Stimulated activated CD8-positive, alpha-beta memory T cell treated with anti-CD3 and anti-CD28 coated beads, Interleukin-7, amount 100 ng/mL, for 1 hour (primary cell): ENCODE measurements at places on chromosomes 2 and 18.

- DNase-seq = no peak
These were observed 37.5 kb upstream of the CAB39 start for GRCh38 chr2:230674966-230675672.

DNA sequence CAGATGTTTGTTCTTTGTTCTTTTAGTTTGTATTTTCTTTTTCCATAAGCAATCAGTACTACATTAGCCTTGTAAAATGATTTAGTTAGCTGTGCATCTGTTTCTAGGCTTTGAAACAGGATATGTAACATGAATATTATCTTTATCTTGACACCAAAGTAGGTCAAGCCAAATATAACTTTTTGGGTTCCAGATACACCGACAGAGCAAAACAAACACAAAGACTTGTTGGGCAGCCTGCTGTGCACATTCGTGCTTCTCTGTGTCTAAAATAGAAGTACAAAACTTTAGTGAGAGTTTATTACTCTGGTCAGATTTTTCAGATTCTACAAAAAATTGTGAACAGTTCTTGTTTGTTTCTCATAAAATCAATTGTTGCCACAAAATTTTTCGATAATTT is 1059.3 kb upstream of the GYPC start:
- no peak for DNase-seq

DNA sequence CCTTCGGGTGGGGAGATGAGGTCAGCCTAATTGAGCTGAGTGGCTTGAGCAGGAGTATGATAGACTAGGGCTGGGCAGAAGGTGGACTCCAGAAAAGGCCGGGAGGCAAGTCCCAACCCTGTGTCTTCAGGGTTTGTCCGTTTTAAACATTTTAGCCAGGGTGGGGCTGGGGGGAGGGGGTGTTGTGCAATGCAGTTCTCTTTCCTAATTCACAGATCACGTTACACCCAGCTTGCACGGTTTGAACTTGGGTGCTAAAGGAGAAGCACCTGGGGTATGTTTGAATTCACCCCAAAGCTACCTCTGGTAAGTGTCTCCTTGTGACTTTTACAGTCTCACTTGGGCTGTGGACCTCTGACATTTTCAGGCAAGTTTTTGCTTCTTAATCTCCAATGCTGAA is 233.3 kb downstream of the AGAP1 start:
- DNase-seq = no peak

- DNase-seq = no peak
These were observed 35.1 kb downstream of the CHN1 start for GRCh38 chr2:174970092-174970491.

- no peak for DNase-seq
These were observed 27.9 kb downstream of the XDH start for GRCh38 chr2:31386648-31387047.

- DNase-seq = no peak
These were observed 83.3 kb downstream of the RND3 start for GRCh38 chr2:150404147-150404546.

DNA sequence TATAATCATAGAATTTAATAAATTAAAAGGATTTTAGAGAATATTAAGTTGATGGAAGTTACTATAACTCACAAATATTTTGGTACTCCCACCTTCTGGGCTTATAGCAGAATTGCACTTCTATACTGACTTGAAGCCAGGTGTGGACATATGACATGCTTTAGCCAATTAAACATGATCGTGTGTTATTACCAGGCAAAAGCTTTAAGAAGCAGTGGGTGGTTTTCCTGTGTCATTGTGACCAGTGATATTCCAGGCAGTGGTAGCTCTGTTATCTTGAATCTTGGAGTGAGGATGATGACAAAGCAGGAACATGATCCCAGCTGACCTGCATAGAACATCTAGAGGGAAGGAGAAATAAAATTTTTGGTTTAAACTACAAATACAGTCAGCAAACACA is 370.9 kb upstream of the ZEB2 start:
- DNase-seq = no peak

GRCh38 chr2:50765146-50765545 is 266.8 kb downstream of the NRXN1 start:
- DNase-seq = no peak

DNA sequence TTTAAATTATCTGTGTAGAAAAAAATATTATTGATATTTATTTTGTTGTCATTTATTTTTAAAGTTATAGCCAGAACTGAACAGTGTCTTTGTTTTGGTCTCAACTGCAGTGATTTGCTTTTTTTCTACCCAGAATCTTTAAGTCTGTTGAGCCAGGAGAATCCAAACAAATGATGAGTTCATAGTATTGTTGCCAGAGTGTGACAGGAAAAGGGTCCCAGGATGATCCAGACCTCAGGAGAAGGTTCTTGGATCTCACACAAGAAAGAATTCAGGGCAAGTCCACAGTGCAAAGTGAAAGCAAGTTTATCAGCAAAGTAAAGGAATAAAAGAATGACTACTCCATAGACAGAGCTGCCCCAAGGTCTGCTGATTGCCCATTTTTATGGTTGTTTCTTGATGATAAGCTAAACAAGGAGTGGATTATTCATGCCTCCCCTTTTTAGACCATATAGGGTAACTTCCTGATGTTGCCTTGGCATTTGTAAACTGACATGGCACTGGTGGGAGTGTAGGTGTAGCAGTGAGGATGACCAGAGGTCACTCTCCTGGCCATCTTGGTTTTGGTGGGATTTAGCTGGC is 127.1 kb downstream of the AGPS start:
- DNase-seq = no peak

DNA sequence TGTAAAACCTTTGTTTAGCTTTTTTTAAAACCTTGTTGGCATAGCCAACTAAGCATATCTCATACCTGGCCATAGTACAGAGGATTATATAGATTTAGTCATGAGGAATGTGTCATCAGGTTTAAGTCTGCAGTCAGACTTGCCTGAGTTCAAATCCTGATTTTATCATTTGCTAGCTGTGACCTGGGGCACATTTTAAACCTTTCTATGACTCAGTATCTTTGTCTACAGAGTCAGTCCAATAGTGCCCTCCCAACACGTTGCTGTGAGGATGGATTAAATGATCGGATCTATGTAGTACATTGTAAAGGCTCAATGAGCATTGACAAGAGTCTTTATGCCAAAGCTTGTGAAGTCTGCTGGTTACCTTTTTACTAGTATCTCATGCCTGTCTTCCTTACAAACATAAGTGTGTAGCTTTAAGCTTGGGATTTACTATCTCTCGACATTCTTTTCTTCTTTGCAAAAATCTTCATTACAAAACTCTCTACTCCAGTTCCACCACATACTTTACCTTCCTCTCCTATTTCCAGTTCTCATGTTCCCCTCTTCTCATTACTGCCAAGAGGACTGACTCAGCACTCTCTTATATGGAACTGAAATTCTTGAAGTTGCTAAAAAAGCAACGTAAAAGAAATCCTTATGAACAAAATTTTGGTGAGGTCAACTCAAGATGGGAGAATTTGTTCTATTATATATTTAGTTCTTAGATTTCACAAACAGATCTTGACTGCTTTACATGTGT is 68.1 kb upstream of the RBMS1 start:
- DNase-seq = no peak

DNA sequence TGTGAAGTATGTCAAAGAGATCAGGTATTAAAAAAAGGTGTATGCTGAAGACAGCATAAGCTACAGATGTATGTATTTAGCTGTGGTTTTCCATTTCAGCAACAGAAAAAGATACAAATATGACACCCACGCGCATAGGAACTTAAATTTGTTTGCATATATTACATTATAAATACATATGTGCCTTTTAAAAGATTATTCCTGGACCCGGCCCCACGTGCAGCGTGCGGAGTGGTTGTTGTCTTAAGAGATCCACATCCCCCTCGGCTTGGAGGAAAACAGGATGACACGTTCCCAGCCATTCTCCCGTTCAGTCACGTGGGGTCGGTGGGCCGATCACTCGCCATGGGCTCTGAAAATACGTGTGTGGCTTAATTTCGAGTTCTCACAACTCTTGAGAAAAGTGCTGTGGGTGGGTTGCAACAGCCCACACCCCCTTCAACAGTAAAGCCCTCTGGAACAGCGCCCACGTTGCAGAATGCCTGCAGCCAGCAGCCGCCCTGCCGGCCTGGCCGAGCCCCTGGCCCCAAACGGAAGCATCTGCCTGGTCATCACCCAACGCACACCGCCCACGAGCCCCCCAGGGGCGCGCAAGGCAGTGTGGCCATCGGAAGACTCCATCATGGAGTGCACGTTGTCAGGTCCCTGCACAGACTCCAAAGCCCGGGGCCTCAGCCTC is 18.6 kb upstream of the KCNG2 start:
- no peak for DNase-seq

DNA sequence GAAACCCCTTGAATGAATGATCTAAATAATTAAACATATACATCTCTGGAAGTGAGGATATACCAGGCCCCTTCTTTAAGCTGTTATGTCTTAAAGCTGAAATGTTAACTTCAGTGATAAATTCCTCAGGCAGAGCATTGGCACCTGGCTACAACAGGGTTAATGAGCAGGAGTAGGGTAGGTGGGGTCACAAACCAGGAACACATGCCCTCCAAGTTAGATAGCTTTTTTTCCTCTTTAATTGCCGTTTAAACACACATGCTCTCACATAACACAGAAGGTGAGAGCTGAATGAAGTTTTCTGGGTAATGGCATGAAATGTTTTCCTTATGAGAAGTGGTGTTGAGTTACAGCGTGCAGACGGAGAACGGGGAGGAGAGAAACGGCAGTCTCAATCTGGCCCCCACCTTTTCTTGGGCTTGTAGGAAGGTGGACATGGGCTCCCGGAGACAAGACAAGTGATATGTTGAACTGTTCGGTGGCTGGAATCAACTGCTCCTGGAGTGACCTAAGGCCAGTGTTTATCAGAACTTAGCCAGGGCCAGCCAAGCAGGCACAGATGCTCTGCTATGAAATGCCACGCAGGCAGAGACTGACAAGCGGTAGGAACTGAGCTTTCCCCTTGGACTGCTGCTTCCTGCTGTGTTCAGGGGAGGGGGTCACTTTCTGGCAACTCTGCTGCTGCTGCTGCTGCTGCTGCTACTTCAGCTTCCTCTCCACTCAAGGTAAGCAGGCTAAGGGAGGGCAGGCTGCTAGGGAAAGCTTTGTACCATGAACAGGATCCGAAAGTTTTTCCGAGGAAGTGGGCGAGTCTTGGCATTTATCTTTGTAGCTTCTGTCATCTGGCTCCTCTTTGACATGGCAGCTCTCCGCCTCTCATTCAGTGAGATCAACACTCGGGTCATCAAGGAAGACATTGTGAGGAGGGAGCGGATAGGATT is at the start of gene GALNT5:
Gene GALNT5 (plus strand): TSS at position 394 of the 941 bp plus-strand sequence. CDS start 378 bp downstream, at position 772.
- no peak for DNase-seq

DNA sequence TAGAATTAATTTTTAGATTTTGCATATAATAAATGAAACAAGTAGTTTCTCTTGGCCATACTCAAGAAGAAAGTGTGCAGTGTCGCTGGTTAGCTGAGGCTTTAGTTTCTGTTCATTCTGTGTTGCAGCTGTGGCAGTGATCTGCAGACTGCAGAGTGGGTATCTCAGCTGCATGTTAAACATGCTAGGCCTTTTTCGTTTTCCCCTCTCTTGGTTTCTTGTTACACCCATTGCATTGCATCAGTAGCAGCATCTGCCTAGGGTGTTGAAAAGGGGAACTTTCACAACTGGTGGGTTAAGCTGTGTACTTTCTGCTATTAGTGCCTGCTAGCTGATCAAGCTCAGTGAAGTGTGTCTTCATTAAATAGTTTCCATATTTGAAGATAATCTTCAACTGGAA is 51.3 kb downstream of the ACSL3 start:
- no peak for DNase-seq

DNA sequence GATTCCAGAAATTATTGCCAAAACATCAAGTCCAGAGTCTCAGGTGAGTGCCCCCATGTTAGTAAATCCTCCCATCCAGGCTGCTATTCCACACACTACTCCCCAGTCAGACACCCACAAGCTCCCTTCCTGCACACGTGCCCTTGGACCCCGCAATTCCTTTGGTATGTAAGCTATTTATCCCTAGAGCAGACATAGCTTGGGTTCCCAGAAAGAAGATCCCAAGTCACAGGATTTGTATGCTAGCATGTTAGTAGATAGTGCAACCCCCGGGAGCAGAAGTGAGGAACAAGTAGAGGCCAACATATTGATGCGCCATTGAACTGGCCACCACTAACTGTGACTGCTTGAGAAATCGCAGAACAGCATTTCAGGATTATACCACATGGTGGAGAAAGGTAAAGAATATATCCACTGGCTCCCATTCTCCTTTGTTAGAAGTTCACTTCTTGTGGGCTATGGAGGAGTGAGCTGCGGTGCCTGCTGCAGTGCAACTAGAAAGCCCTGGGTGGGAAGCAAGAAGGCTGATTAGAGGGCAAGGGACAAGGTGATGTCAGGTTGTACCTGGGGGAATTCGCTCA is 137.5 kb upstream of the CHAC2 start:
- DNase-seq = no peak

- DNase-seq = no peak
These were observed 640.4 kb downstream of the NRXN1 start for GRCh38 chr2:50391556-50391955.

- no peak for DNase-seq
These were observed 106.4 kb upstream of the NCKAP5 start for GRCh38 chr2:133674433-133675331.

DNA sequence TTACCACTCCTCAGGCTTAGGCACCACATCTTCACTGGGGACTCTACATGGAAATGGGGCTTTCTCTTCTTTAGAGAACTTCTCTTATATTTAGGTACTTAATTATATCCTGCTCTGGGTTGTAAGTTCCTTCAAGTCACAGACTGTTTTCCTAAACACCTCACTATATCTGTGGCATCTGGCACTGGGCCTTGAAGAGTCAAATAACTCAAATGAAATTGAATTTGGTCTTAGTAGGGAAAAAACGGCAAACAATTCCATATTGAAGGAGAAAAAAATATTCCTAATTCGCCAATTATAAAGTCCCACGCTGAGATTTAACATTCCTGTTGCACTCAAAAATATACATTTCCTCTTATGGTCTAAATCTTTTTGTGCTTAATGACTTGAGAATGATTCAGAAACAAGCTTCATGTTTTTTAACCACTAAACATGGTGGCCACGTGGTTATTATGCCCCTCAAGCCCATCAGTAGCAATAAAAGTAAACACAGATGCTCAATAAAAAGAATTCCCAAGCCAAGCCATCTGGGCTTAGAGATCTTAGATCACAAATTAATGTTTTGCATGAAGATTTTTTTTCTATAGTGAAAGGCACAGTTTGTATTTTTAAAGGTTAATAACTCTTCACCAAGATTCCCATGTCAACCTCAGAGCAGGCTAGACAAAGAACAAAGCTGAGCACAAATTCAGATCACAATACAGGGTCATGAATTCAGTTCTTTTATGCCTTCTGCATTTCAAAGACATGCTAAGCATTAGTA is 105.5 kb upstream of the SYT4 start:
- DNase-seq = no peak

DNA sequence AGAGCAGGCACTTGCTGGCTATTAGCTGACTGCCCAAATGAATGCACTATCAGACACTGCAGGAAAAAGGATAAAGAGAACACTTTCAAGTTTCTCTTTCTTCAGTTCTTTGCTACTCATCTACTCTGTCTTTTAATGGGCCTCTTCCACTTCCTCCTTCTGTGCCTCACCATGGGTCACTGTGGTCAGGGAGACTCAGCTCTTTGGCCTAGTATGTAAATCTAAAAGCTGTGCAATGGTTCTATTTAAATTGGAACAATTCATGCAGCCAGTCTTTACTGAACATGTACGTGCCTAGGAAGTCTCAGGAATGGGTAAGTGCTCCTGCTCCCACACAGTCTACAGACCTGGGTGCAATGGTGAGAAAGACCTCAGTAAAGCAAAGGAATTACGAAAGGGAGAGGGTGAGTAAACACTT is 79.1 kb upstream of the DNMT3A start:
- DNase-seq = no peak
